Midbrain (tissue), 1 donor: ENCODE measurements at places on chromosomes 2 and 18.
A peak's percentile ranks its signal among the peaks of the same experiment; 100 is the strongest.

DNA sequence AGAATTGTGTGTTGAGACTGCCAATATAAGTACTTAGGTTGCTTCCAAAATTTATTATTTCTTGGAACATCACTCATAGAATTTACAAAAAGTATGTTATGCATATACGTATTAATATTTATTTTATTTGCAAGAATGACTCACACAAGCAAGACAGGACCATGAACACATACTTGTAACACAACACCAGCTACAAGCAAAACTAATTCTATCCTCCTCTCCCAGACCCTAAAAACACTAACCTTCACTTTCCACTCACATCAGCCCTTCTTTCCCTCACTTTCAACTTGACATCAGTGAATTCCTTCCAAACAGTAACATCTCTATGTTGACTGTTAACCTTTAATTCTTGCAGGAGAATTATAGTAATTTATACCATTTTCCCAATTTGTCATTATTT is 24.3 kb downstream of the OSBPL1A start:
- DNase-seq = no peak

- no peak for DNase-seq
Measured at GRCh38 chr2:647003-647560, 30.1 kb downstream of the TMEM18 start.

DNA sequence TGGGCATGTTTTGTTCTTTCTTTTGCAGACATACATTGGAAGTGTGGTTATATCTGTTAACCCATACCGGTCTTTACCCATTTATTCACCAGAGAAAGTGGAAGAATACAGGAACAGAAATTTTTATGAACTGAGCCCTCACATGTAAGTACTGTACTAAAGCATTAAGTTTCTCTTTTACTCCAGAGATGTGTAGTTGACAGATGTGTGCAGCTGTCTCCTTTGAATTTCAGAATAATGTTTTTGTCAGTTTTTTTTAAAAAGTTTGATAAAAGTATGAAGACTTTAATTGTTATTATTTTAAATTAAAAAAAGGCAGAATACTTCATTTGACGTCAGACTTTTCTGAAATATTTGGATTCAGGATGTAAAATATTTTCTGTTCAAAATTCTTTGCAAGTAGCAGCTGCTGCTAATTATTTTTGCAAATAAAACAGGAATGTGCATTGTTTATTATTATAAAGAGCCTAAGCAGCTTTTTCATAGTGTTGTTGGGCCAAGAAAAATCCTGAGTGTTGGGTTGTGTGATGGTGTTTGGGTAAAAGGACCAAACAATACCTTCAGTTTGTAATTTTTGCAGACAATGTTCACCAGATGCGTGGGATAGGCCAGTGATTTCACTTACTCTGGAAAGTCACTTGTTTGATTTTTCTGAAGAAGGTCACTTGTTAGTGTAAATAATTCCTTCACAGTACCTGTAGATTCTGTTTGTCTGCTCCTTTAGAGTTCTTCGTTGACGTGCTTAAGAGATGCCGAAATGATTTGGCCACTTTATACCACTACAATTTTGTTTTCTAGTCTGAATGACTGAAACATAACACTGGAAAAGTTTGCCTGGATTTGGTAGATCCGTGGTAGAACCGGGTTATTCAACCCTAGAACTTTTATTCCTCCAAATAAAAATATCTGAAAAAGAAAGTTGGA is 51.1 kb downstream of the MYO1B start:
- DNase-seq = no peak

- peak; percentile 66 for DNase-seq
Measured at GRCh38 chr2:23595601-23596251, 210.7 kb downstream of the KLHL29 start.

DNA sequence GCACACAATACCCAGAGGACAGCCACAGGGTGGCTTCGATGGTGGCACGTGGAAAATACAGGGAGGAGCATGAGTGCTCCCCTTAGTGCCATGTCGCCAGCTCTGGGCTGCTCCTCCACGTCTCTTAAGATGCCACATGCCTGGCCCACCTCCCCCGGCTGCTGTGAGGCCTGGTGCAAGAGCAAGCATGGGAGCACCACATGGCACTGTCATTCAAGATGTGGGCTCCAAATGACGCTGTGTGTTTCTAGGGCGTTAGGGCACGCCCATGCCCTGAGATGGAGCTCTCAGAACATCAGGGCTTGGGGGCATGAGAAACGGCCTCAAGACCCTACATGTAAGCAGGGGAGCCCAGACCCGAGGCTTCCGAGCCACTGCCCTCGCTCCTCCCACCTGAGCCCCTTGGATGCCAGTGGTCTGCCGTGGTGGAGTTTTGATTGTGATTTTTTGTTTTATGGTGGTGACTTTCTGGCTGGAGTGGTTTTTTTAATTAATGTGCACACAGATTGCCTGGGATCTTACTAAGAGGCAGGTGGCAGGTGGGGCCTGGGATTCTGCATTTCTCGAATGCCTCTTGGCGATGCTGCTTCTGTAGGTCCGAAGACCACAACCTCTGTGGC is 239.3 kb downstream of the GBX2 start:
- no peak for DNase-seq

DNA sequence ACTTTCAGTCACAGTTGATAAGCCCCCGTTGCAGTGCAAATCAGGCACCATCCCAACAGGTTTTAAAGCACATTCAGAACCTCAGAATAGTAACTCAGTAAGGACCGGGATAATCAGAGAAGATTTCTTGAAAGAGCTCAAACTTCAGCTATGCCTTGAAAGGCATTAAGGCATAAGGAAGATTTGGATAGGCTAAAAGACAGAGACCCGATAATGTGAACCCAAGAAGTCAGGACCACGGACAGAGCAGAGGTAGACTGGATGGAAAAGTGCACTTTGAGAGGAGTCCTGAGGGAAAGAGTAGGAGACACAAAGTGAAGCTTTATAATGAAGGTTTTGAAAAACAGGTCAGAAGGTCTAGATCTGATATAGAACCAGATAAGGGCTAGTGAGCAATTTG is 36.9 kb upstream of the KLF7 start:
- no peak for DNase-seq

GRCh38 chr2:166090908-166091307 is 36.9 kb downstream of the SCN1A start:
- no peak for DNase-seq

- DNase-seq = no peak
Measured at GRCh38 chr2:119939915-119940314, 73.0 kb upstream of the EPB41L5 start.

- DNase-seq = no peak
Measured at GRCh38 chr2:189648846-189649509, 12.3 kb upstream of the ASNSD1 start.

DNA sequence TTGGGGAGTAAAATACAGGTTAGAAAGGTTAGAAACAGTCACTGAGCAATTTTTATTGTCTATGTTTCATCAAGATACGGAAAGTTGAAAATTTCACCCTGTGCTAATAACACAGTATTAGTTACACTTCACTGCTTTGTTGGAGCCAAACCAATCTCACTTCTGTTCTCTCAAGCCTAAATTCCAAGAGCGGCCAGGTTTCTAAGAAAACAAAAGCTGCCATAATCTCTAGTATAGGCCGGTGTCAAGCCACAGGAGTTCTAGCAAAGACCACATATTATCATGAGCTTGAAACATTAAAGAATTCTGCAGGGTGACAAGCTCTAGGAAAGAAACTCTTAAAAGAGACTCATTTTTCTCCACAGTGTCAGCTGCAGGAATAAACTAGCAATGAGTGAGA is 128.7 kb downstream of the TXNL1 start:
- DNase-seq = no peak

- peak; percentile 49 for DNase-seq
Measured at GRCh38 chr2:44269831-44270230, 5.4 kb upstream of the SLC3A1 start.

GRCh38 chr2:240868286-240869108 is at the start of gene AGXT:
Gene AGXT (plus strand): TSS chr2:240868824. CDS start chr2:240868866, 42 bp downstream.
- no peak for DNase-seq

GRCh38 chr18:43720041-43720440 is 442.8 kb upstream of the SYT4 start:
- no peak for DNase-seq

GRCh38 chr18:7786569-7786968 is 219.5 kb downstream of the PTPRM start:
- DNase-seq = no peak
